EL (cell line): ENCODE measurements at places on chromosomes 7 and 10.
A peak's percentile ranks its signal among the peaks of the same experiment; 100 is the strongest.

DNA sequence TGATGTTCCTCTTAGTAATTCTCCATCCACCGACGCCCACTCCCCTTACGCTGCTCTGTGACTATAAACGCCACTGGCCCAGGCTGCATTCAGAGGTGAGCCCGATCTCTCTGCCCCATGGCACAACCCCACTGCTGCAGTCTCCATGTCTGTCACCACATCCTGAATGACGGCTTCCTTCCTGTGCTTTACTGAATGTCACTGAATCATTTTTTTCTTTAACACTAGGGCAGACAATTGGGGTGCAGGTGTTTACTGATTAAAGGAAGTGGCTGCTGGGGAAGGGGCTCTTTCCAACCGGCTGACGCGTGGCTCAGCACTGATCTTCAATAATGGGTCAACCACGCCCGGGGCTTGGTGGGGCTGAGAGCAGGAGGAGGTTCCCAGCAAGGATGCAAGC is 208.3 kb downstream of the USP6NL start:
- DNase-seq, result no peak

GRCh38 chr10:69492091-69492745 is 41.0 kb downstream of the TSPAN15 start:
- no peak for DNase-seq

GRCh38 chr7:50791938-50792341 is 9.2 kb upstream of the GRB10 start:
- peak; percentile 44 for DNase-seq

GRCh38 chr10:132545659-132546367 is 8.2 kb downstream of the INPP5A start:
- no peak for DNase-seq

- DNase-seq, result peak; percentile 49
These were observed 12.0 kb downstream of the EVX1 start for GRCh38 chr7:27254625-27255024.

- DNase-seq, result no peak
These were observed 4.6 kb downstream of the STRA8 start for GRCh38 chr7:135238112-135238744.

- peak; percentile 23 for DNase-seq
These were observed 5.4 kb downstream of the ATP6V1F start for GRCh38 chr7:128867842-128868623.

DNA sequence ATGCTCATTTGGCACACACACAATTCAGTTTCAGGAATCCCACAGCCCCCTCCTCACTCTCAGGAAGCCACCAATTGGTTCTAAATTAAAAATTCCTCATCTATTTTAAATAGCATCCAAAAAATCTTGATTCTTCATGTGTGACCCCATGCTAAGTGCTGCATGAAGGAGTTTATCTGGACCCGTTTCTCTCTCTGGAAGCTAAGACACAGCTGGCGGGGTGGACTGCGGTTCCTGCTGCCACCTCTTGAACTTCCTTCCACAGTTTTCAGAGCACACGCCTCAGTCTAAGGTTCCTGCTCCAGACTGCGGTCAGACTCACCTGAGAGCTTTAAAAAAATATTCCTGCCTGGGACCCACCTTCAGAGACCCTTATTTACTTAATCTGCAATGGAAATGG is 34.5 kb downstream of the LYZL1 start:
- no peak for DNase-seq

GRCh38 chr7:45884136-45884535 is 4.2 kb upstream of the IGFBP1 start:
- DNase-seq, result no peak

- no peak for DNase-seq
These were observed 14.4 kb upstream of the SRRM3 start for GRCh38 chr7:76187272-76187671.

- peak; percentile 48 for DNase-seq
These were observed 53.6 kb downstream of the AGMO start for GRCh38 chr7:15508258-15508657.

DNA sequence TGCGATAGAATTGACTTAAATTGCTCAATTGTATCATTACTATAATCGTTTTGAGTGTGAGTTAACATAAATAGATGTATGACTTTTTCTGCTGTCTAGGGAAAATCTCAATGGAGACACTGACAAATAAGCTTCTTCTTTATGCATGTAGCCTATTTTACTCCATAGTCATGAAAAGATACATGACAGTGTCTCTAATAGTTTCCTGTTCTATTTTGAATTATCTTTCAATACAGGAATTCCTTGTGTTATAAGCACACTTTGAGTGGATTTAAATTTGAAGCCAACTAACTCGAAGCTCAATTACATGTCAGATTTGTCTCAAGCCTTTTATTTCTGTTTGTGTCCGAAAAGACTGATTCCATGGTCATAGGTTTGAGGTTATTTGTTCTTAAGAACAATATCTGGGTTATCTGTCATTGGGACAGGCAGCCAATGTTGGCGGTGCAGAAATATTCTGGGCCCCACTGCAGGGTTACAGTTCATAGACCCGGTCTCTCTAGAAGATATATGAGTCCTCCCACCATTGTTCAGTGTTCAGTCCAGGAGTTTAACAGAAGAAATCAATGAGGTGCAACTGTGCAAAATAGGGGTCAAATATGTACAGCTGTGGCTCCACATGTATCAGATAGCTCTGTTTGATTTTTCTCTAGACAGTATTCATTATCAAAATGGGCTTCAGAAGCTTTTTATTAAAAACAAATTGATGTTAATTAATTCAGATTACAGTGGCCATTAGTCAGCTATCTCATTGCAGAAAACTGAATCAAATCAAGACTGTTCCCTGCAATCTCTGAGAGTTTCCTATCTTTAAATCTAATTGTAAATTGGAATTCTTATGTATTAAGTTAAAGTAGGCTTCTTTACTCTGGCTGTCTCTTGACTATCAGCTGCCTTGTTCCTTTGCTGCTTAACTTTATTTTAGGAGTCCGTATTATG is 1238.8 kb downstream of the NXPH1 start:
- no peak for DNase-seq

DNA sequence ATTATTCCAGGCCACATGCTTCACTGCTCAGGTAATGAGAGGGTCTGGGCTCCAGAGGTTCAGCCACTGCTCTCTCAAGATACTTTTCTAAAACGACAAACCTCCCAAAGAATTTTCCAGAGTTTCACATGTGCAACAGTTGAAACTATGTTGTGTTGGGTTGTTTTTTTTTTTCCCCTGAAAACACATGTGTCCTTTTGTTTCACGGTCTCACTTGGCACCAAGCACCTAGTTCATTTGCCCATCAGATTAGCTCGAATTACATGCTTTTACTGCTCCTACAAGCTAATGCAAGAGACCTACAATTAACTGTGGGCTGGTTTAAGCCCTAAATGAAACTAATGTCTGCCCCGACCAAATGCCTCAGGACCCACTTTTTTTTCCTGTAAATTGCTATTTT is 313.3 kb downstream of the FGFR2 start:
- no peak for DNase-seq

GRCh38 chr10:75166623-75166972 is 44.0 kb upstream of the VDAC2 start:
- no peak for DNase-seq

GRCh38 chr7:151380199-151381097 is 29.4 kb downstream of the WDR86 start:
- DNase-seq, result no peak

- no peak for DNase-seq
These were observed 70.1 kb upstream of the RAB18 start for GRCh38 chr10:27433976-27434375.

- no peak for DNase-seq
These were observed 25.9 kb downstream of the DGKI start for GRCh38 chr7:137820677-137821420.

DNA sequence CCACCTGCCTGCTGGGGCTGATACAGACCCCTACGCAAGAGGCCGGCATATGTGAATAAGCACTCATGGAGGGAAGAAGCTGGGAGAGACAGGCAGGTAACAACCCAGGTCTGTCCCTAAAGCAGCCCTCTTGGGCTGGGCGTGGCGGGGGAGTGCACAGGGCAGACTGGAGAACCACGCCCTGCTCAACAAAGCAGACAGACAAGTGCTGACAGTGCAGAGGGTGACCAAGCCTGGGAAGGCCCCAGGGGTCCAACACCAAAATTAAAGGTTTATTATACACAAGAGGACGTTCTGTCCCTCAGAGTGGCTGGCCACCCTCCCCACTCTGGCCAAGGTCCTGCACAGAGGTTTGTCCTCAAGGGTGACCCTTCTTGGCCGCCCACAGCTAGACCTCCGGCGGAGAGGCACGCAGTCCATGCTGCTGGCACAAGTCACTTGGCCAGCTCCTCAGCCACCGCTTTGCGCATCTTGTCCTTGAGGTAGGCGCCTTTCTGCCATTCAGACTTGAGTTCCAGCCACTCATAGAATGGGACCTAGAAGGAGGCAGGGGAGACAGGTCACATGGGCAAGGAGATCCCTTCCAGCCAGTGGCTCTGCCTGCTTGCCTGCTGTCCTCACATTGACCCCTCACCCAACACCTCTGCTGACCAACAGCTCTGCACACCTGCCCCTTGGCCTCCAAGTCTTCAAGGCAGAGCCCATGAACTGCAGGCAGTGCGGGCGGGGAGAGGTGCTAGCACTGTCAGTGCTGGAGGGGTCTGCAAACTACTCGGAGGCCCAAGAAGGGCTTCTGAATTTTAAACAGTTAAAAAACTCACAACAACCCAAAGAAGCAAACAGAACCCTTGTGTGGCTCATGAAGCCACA is 11.4 kb upstream of the NACAD start:
- DNase-seq, result no peak

DNA sequence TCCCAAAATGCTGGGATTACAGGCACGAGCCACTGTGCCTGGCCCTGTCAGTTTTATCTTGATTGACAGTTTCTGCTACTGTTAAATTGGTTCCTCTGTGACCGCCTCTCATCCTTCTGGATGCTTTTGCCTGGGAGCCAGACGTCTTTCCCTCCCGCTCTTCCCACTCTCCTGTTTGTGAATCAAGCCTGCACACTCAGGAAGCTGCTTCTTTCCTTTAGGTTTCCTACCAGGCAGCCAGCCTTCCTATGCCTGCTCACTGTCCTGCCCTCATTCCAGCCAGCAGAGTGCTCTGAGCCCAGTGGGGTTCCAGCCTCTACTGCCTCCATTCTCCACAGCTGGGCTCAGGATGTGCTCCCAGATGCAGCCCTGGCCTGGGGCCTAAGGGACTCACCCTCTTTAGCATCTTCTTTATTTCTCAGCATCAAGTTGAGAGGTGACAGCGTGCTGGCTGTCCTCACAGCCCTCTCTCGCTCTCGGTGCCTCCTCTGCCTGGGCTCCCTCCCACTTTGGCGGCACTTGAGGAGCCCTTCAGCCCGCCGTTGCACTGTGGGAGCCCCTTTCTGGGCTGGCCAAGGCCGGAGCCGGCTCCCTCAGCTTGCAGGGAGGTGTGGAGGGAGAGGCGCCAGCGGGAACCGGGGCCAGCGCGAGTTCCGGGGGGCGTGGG is 5.1 kb downstream of the SH2D4B start:
- no peak for DNase-seq

- no peak for DNase-seq
These were observed 36.8 kb upstream of the CDC14C start for GRCh38 chr7:48887500-48887899.

DNA sequence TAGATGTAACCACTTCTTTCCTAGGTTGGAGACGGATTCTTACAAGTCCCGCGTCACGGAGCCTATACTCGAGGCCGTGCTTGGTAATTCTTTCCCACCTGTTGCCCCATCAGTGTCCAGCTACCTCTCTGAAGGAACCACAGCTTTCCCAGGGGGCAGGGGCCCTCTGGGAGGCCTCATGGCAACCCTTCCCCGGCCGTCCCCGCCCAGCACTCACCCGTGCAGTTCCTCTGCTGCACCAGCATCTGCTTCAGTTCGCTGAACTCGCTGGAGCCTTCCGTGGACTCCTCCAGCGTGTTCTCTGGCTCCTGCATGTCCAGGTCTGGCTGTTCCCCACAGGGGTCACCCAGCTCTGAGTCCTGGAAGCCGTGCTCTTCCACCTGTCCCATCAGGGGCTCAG is 24.5 kb downstream of the ZNF777 start:
- no peak for DNase-seq

GRCh38 chr10:3848775-3849635 is 64.0 kb upstream of the KLF6 start:
- DNase-seq, result peak; percentile 70
